ENCODE measurements at places on chromosomes 1 and 21.

DNA sequence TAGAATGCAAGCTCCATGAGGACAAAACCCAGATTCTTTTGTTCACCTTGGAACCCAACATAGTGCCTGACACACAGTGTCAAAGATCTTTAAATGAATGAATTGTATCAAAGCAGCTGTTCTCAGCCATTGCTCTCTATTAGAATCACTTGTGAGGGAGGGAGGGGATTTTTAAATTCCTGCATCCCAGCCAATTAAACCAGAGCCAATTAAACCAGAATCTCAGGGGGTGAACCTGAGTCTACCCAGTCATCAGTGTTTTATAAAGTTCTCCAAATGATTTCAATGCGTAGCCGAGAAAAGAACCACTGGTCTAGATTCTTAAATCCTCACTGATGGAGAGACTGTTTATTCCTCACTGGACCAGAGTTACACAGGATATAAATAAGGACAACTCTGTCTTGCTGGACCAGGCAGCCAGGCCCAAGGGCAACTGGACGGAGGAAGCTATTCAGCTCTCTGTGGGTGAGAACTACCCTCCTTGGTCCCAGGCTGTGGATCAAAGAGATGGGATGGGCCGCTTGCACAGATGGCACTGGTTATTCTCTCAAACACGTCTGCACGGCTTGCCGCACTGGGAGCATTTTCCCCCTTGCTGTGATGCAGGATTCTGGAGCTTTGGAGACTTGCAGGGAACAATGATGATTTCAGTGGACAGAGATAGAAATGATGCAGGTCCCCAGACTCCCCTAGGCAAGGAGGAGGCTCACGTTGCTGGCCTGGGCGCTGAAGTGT, 20.0 kb upstream of the CDCA8 start:
- no peak for DNase-seq

DNA sequence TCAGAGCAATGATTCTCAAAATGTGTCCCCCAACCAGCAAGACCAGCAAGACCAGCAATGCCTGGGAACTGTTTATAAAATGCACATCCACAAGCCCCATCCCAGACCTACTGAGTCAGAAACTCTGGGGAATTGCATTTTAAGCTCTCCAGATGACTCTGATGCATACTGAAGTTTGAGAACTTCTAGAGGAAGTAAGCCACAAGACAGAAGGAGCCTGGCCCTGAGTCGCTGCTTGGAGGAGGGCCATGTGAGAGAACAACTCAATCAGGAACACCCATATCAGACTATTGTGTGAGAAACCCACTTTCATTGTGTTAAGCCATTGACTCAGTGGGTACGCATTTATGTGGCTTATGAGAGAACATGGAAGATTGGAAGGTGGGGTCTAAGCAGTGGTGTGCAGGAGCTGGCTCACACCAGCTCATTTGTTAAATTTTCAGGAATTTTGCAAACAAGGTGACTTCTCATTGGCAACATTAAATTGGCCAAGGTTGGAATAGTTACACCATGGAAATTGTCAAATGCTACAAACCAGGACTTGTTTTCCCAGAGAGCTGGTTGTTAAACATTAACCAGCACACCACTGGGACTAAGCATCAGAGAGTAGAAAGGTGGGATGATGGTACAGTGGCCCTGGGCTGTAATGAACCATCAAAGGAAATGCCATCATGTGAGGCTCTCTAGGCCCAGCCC, 38.9 kb downstream of the ATP1A1 start:
- no peak for DNase-seq

GRCh38 chr1:248851390-248851789, 7.5 kb downstream of the ZNF692 start:
- DNase-seq, result no peak

DNA sequence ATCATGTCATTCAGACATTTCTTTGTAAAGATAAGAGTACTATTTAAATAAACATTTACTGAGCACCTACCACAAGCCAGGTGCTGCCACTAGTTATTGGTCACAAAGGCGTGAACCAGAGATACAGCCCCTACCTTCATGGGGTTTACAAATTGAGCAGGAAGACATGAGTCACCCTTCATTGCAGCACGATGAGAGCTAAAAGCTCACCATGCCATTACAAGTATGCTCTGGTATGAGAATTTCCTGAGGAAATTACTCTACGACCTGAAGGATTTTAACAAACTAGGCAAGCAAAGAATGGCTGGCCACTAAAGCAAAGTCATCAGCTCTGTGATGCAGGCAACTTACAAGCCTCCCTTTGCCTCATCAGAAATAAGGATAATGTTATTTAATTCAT, 346.8 kb downstream of the BRINP2 start:
- no peak for DNase-seq

- DNase-seq, result no peak
These were observed 9.4 kb upstream of the UAP1 start for GRCh38 chr1:162551969-162552683.

DNA sequence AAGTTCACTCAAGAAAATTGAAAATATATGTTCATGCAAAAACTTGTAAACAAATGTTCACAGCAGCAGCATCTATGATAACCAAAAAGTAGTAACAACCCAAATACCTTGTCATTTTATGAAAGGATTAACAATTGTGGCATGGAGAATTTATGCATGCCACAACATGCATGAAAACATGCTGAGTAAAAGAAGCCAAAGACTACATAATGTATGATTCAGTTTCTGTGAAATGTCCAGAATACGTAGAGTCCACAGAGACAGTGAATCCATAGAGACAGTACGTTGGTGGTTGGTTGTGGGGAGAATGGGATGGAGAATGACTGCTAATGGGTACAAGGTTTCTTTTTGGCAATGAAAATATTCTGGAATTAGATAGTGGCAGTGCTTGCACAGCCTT, 148.7 kb downstream of the MAST2 start:
- no peak for DNase-seq

DNA sequence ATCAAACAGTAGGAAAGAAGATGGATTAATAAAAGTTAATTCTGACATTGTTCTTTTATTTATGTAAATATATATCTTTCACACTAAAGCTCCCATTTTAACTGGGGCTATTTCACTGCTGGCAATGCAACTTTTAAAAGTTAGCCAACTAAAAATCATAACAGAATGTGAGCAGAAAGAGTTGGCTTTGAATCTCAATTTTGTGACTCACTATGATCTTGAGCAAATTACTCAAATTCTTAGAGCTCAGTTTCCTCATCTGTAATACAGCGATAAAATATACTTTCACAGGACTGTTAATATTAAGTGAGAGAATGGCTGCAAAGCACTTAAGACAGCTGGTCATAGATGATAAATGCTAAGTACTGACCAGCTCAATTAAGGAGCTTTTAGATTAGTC, 10.8 kb downstream of the EFCAB14 start:
- no peak for DNase-seq

- no peak for DNase-seq
These were observed 16.7 kb downstream of the PKP1 start for GRCh38 chr1:201299968-201300367.

- no peak for DNase-seq
These were observed 47.6 kb downstream of the RAB3GAP2 start for GRCh38 chr1:220224611-220225124.

DNA sequence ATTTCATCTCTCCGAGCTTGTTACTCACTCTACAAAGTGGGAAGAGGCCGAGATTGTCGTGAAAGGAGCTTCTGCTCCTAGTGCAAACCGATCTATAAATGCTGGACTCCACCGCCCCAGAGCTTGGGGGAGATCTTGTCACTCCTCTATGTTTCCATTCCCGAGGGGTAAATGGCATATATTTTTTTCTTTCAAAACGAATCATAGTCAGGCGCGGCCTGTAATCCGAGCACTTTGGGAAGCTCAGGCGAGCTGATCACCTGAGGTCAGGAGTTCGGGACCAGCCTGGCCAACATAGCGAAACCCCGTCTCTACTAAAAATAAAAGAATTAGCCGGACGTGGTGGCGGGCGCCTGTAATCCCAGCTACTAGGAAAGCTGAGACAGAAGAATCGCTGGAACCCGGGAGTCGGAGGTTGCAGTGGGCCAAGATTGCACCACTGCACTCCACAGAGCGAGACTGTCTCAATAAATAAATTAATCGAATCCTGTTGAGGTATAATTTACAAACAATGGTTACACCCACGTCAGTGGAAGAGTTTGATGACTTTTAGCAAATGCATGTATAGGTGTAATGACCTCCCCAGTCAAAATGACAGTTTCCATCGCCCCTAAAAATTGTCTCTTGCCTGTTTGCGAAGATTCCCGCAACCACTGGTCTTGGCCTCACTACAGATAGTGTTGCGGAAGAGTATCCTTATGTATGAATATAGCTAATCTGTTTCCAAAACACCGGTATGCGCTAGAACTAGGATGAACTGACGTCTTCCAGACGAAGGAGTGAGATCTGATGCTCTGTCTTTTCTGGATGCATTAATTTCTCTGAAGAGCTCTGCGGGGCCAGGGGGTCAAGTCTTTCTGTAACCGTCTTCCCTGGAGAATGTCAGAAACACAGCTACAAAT, 840 bp upstream of the HEATR1 start:
- no peak for DNase-seq

GRCh38 chr1:224579526-224579925, 36.6 kb upstream of the CNIH3 start:
- peak; percentile 33 for DNase-seq

DNA sequence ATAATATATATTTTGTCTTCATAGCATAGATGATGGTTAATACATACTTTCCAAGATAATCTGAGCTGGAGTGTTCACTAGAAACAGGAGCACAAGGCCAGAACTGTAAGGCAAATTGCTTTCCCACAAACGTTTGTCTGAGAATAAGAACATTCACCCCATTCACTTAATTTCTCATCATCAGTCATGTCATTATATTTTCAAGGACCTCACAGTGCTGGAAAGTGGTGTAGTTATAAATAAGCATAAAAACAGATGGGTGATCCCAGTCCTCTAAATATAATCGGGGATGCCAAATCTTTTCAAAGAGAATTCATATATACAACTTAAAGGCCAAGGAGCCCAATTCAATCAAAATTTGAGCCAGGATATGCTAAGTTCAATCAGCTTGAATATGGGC, 8.4 kb downstream of the PRRX1 start:
- DNase-seq, result no peak

DNA sequence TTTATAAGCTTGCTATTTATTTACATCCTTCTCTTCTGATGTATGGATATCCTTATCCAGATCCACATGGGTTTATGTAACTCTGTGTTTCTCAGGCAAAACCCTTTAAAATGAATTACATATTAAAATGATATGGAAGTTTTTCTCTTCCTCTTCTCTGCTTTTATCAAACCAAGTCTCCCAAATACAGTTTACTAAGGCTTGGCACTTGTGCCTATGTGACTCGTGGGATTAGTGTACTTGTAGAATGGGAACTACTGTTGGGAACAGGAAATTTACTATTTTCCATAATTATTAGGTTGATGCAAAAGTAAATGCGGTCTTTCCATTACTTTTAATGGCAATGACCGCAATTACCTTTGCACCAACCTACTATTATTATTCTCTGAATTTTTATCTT, 14.8 kb downstream of the SIM2 start:
- no peak for DNase-seq

DNA sequence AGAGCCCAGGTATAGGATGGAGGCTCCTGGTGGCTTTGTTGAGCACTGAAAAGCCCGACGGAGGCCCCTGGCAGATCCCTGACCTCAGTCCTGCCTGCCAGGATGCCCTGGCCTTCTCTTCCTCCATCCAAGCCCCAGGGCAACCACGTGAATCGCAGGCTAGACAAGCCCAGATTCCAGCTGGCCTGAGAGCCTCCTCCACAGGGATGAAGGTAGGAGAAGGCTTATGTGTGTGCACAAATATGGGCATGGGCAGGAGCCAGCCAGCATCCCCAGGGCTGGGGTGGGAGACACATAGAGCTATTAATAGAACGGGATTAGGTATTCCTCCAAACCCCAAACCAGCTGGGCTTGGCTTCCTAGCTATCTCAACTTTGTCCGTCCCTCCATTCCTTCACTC, 4.0 kb upstream of the EXTL1 start:
- DNase-seq, result no peak

DNA sequence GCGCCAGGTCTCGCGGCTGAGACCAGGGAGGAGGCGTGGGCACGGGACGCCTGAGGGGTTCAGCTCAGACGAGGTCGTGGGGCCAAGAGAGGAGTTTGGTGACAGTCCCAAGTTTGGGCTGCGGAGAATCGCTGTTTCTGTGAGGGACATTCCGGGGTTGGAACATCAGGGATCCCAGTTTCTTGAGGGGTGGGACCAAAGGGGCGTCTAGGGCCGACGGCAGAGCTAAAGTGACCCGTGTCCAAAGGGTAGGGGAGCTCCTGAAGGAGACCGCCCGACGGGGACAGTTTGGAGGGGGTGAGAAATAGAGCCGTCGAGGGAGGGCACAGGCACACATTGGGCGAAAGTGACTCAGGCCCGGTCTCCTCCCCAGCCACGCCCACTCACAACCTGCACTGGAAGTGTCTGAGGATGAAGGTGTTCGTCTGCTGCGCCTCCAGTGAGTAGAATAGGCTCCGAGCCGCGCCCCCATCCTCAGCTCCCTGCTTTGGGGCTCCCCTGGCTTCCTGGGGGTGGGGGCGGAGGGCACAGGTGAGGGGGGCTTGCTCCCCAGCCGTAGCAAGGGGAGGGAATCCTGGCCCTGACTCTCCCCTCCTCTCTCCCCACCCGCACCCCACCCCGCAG, 7.0 kb downstream of the EFNA3 start:
- DNase-seq, result no peak

DNA sequence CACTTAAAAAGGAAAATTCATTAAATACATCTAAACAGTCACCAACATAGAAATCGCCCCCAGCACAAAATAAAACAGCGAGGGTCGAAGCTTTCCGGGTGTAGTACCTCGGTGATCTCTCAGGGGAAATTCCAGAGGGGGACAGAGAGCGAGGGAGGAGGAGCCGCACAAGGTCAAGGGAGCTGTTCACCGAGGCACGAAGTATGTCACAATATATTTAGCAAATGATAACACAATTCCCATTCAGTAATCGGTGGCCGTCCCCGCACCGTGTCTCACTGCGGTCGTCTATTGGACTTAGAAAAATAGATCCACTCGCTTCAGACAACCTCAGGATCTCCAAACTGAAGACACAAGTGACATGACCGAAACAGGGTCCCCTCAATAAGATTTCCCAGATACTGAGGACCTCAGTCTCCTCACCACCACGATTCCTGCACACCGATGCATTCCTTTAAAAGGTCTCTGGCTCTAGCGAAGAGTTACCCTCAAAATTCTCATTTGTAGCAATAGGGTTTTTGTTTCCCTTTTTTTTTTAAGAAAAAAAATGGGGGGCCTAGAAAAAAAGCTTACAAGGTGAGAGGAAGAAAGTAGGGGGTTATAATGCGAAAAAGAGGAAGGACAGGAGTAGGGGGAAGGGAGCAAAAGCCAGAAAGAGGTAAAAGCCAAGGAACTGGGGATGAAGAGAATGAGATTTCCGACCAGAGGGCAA, 1.1 kb downstream of the LPGAT1 start:
- no peak for DNase-seq
